ENCODE measurements at places on chromosomes 11 and 22. TPM values are rescaled to one million over a fixed set of nuclear protein-coding genes. Genes with fewer than 3 reads are reported as not detected.

SRSF8 gene
- 15.7 TPM for total RNA-seq

MS4A4A gene
- not detected for total RNA-seq

PYGM gene
- total RNA-seq = 0.63 TPM

CHEK2 gene
- total RNA-seq = 4.4 TPM

SLC6A5 gene
- total RNA-seq = not detected

VPREB1 gene
- total RNA-seq = not detected

GGTLC3 gene
- total RNA-seq = not detected

MTFP1 gene
- 0.94 TPM for total RNA-seq

GLB1L2 gene
- total RNA-seq = 2.2 TPM

RTN4R gene
- 14.7 TPM for total RNA-seq

GATD1 gene
- total RNA-seq = 37.6 TPM

Measured in parietal lobe (tissue), 2 donors.